ENCODE measurements at places on chromosomes 6 and 20. TPM values are rescaled to one million over a fixed set of nuclear protein-coding genes. Genes with fewer than 3 reads are reported as not detected.

DNA sequence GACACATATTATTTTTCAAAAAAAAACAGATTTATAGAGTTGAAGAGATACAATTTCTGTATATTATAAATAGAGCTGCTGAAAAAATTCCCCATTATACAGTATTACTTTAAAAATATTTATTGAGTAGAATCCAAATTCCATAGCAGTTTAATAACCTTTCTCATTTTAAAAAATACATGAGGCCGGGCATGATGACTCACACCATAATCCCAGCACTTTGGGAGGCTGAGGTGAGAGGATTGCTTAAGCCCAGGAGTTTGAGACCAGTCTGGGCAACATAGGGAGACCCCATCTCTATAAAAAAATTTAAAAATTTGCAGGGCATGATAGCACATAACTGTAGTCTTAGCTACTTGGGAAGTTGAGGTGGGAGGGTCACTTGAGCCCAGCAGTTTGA lies 13.0 kb downstream of the ATRN start:
- DNase-seq = no peak

- peak; percentile 54 for DNase-seq
Measured at GRCh38 chr6:18155864-18156421, 721 bp downstream of the KDM1B start.

GRCh38 chr6:118367314-118367713 lies 180.8 kb upstream of the PLN start:
- DNase-seq = no peak

DNA sequence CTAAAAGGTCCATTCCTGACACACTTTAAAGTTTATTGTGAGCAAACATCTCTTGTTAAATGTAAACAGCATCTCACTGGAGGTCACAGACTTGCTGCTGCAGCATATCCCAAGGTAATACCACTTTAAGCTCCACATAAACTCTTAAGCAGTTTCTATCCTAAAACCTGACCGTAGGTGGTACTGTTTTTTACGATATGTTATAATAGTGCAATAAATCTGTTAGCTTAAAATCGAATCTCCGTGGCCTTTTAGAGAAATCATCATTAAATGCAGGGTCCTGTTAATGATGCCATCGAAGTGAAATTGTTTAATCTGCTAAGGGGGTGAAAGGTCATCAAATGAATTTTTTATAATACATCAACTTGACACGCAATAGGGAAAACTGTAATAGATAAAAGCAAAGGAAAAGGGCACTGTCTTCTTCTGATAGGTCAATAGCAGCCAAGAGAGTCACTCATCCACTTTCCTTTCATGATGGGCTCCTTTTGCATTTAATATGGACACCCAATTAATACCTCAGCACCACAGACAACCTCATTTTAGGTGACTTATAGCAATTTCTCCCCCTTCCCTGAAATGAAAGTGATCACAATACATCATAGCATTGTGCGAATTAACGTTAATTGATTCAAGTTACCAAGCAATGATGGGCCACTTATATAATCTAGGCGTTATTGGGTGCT lies 436.1 kb downstream of the PKHD1 start:
- no peak for DNase-seq

- no peak for DNase-seq
Measured at GRCh38 chr6:579339-579738, 77.6 kb downstream of the HUS1B start.

- DNase-seq = peak; percentile 16
Measured at GRCh38 chr20:32902456-32903420, 44.0 kb downstream of the EFCAB8 start.

DNA sequence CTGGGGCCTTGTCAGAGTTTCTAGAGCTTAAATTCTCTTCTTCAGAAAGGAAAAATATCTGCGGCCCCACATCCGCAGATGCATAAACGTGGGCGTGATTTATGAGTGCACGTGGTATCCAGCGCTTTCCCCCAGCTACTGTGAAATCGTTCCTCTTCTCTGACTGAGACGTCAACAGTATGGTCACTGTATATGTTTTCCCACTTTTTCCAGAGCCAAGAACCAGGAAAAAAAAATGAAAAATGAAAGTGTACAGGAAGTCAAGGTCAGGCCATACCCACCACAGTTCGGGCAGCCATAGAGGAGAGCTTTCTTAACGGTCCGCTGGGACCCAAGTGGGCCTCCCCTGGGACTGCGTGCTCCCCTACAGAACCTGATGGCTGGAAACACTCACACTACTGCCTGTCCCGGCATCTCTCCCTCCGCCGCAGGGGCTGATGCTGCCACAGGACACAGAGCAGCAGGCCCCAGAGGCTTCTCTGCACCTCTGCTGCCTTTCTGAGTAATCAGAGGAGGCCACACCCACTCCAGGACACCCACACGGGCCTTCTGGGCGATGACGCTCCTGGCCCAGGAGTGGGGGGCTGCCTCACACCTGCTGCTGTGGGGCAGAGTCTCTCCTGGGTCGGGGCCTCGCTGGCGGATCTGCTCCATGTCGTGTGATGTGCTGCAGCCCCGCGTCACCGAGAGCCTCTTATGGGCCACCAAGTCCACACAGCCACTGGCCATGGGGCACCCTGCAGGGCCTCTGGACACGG lies 16.4 kb upstream of the STX16 start:
- DNase-seq = peak; percentile 69

DNA sequence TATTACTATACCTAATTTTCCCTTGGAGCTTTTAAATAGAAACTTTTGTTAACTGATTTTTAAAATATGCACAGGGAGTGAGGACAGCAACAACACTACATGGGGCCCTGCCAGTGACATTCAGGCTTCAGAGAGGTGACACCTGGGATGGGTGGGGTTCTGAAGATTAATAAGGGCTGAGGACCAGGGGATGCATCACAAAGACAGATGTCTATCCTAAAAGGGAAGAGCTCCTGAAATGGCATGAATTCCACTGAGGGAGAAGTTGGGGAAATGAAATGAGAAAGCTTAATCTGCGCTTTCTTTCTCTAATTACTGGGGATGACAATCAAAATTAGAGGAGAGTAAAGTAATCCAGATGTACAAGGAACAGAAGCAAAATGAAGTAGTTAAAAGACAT lies 162.8 kb downstream of the BTBD9 start:
- DNase-seq = no peak

The TGM2 gene
- polyA plus RNA-seq = 45.5 TPM

DNA sequence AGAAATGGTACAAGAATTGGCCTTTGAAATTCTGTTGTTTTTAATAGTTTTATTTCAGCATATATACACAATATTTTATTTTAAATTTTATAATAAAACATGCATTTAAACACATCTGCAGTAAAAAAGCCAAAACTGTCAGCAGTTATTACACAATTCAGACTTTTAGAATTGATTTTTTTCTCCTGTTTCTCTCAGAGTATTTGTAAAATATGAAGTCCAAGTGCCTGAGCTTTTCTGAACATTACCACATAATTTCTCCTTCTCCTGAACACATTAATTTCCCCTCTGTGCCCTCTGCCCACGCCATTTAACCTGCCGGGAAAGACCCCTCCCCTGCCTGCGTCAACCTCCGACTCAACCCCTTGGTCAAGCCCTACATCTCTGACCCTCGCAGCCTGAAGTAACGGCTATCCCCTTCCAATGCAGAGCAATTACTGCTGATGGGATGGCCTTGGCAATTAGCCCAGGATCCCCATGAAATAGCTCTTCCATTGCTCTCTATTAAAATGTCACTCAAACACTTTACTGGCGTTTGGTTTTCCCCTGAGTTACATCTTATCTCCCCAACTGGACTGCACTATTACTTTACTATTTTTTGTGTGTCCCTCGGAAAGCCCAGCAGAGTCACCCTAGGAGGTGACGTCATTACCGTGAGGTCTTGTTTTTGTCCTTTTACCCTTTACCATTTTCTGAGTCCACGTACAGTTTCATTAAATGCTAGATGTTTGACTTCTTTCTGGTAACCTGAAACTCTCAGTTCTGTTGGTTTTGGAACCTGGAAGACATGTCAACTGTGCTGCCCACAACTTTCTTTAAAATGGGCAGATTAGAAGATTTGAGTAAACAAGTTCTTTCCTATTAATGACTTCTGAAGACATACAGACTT lies 146.7 kb upstream of the TAB2 start:
- peak; percentile 60 for DNase-seq

GRCh38 chr6:161359618-161359945 lies 85.7 kb upstream of the AGPAT4 start:
- no peak for DNase-seq

DNA sequence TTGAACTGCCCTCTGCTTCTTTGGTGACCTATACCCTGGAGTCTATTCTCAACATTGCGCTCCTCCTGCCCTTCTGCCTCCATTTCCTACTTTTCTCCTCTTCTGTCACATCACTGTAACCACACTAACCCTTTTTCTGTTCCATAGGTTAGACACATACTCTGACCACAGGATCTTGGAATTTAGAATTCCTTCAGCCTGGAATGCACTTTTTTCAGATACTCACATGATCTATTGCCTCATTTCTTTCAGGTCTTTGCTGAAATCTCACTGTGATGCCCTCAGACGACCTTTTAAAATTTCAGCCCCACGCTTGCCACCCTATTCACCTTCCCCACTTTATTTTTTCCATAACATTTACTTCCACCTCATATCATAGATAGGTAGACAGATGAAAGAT lies 5.1 kb downstream of the VNN1 start:
- DNase-seq = no peak

The CARMIL1 gene
- 115 TPM for polyA plus RNA-seq
